ENCODE measurements at places on chromosomes 2 and 18. TPM values are rescaled to one million over a fixed set of nuclear protein-coding genes. Genes with fewer than 3 reads are reported as not detected.

SLC9A4 gene
- total RNA-seq: 0.11 TPM

- no peaks in the 10 kb centered on the region for H3K27me3 ChIP-seq
- no peaks in the 10 kb centered on the region for H3K4me1 ChIP-seq
- DNase-seq: no peak
- no peak overlapping the region for H3K27ac ChIP-seq
- H3K36me3 ChIP-seq: no peaks in the 10 kb centered on the region
- no peak overlapping the region for H3K4me3 ChIP-seq
Observed at GRCh38 chr18:45165871-45166270, 449.4 kb upstream of the SLC14A2 start.

- peaks cover 7% of the 10 kb centered on the region for H3K36me3 ChIP-seq
- H3K4me3 ChIP-seq: no peak overlapping the region
- H3K4me1 ChIP-seq: no peaks in the 10 kb centered on the region
- DNase-seq: no peak
- no peaks in the 10 kb centered on the region for H3K27me3 ChIP-seq
- no peak overlapping the region for H3K27ac ChIP-seq
Observed at GRCh38 chr2:119691189-119691588, 12.2 kb downstream of the TMEM177 start.

DNA sequence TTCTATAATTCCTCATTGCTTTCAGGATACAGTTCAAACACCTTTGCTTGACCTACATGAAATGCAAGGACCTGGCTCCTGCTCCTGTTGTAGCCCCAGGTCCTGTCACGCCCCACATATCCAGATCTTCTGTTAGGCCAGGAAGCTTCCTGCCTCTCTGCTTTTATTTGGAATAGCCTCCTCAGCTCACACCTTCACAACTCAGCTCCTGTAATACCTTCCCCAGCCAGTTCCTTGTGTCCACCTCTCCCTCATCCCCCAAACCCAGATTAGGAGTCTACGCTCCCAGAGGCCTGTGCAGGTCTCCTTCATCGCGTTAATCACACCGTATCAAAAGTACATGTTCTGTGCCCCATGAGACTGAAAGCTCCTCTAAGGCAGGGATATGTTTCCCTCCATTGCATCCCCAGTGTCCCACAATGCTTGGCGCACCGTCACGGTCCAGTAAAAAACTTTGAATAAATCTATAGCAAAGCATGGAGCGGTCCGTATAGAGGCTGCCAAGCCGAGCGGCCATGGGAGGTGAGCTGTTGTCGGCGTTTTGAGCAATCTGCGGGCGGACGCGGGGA is 371 bp downstream of the MDH1B start:
- H3K4me1 ChIP-seq: peaks cover 3% of the 10 kb centered on the region
- peaks cover 15% of the 10 kb centered on the region for H3K27me3 ChIP-seq
- peaks cover 12% of the 10 kb centered on the region for H3K36me3 ChIP-seq
- DNase-seq: no peak
- peak overlapping the region; percentile 88 for H3K27ac ChIP-seq
- H3K4me3 ChIP-seq: peak overlapping the region; percentile 98

- DNase-seq: no peak
- no peak overlapping the region for H3K27ac ChIP-seq
- no peak overlapping the region for H3K4me3 ChIP-seq
Observed at GRCh38 chr2:57022496-57022895, 838.7 kb downstream of the CCDC85A start.

SOX11 gene
- total RNA-seq: 75.1 TPM

DNA sequence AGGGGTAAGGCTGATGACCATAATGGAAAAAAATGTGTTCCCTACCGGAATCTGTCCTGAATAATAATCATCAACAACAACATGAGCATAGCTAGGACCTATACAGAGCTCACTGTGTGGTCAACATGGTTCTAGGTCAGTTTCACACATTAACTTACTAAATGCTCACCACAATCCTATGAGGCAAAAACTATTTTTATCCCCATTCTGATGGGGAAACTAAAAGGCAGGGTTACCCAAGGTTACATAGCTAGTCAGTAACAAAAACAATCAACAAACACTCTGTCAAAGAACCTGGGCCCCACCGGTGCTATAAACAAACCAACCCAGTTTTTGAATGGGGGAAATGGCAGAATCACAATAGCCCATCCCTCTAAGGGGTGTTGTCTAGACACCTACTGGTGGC is 40.1 kb downstream of the AOX1 start:
- H3K27ac ChIP-seq: no peak overlapping the region
- H3K36me3 ChIP-seq: no peaks in the 10 kb centered on the region
- H3K27me3 ChIP-seq: no peaks in the 10 kb centered on the region
- DNase-seq: no peak
- H3K4me3 ChIP-seq: no peak overlapping the region

CABYR gene
- total RNA-seq: 7.9 TPM

- no peak overlapping the region for H3K27ac ChIP-seq
- no peaks in the 10 kb centered on the region for H3K4me1 ChIP-seq
- DNase-seq: no peak
Observed at GRCh38 chr2:56167616-56168562, 15.9 kb upstream of the CCDC85A start.

PDCD1 gene
- 0.34 TPM for total RNA-seq

DNA sequence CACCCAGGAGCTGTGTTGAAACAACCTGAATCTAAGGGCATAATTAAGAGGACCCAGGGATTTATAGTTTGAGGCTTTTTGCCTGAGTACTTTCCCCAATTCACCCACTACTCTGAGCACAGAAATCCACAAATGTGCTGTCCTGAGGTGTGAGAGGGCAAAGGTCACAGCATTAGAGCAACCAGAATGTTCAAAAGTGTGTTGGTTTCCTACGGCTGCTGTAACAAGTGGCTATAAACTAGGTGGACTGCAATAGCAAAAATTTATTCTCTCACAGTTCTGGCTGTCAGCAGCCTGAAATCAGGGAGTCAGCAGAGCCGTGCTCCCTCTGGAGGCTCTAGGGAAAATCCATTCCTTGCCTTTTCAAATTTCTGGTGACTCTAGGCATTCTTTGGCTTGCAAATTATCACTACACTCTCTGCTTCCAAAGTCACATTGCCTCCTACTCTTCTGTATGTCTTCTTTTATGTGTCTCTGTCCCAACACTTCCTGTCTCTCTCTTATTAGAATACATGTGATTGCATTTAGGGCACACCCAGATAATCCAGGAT is 91.4 kb upstream of the TACR1 start:
- DNase-seq: peak; percentile 69
- H3K4me3 ChIP-seq: no peak overlapping the region
- no peaks in the 10 kb centered on the region for H3K36me3 ChIP-seq
- no peak overlapping the region for H3K27ac ChIP-seq
- no peaks in the 10 kb centered on the region for H3K27me3 ChIP-seq
- peaks cover 10% of the 10 kb centered on the region for H3K4me1 ChIP-seq

DNA sequence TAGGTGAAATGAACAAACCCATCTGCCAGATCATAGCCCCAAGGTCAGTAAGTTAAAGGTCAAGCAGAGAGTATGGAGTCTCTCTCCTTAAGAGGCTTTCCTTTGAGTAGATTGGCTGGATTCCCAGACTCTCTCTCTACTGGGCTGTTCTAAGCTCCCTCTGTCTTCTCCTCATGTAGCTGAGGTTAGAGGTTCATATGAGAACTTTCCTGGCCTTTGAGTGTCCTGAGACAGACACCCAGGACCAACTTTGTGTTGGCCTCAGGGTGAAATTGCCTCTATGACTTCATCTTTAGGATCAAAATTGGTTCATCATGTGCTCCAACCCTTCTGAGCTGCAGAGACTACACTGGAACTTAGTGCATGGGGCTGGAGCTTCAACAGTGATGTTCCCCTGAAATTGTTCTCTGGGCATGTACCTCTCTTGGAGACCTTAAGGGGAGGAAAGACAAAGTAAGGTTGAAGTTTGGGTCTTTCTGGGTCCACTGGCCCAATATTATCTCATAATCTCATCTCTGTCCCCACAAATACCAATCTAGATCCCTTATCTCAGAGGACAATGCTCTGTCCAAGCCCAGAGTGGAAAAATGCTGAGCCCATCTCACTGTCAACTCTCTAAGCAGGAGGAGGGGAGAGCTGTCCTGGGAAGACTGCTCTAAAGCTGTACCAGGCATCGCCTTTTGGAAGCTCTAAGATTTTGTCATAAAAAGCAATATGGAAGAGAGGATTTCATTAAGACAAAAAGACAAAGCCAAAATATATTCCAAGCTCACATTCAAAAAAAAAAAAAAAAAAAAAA is 177.3 kb upstream of the ARL4C start:
- H3K27me3 ChIP-seq: no peaks in the 10 kb centered on the region
- no peak for DNase-seq

- DNase-seq: no peak
- no peaks in the 10 kb centered on the region for H3K36me3 ChIP-seq
- no peaks in the 10 kb centered on the region for H3K27me3 ChIP-seq
- no peak overlapping the region for H3K4me3 ChIP-seq
- no peak overlapping the region for H3K27ac ChIP-seq
Observed at GRCh38 chr2:163919717-163920116, 183.9 kb upstream of the FIGN start.

MC4R gene
- not detected for total RNA-seq

GRCh38 chr2:145755019-145755837 is 1235.3 kb upstream of the ZEB2 start:
- no peaks in the 10 kb centered on the region for H3K36me3 ChIP-seq
- no peak overlapping the region for H3K4me3 ChIP-seq
- no peaks in the 10 kb centered on the region for H3K27me3 ChIP-seq
- H3K4me1 ChIP-seq: peaks cover 38% of the 10 kb centered on the region
- DNase-seq: no peak

- H3K4me1 ChIP-seq: peaks cover 9% of the 10 kb centered on the region
- H3K27me3 ChIP-seq: no peaks in the 10 kb centered on the region
- H3K4me3 ChIP-seq: no peak overlapping the region
- no peak overlapping the region for H3K27ac ChIP-seq
- no peaks in the 10 kb centered on the region for H3K36me3 ChIP-seq
- no peak for DNase-seq
Observed at GRCh38 chr2:53987336-53987921, 16.6 kb upstream of the PSME4 start.

- DNase-seq: no peak
- H3K27me3 ChIP-seq: peaks cover 3% of the 10 kb centered on the region
- H3K27ac ChIP-seq: no peak overlapping the region
- no peaks in the 10 kb centered on the region for H3K36me3 ChIP-seq
- H3K4me1 ChIP-seq: no peaks in the 10 kb centered on the region
Observed at GRCh38 chr18:59768409-59768808, 71.2 kb upstream of the CCBE1 start.

GRCh38 chr18:77701977-77702376 is 452.3 kb downstream of the GALR1 start:
- no peak overlapping the region for H3K4me3 ChIP-seq
- no peaks in the 10 kb centered on the region for H3K36me3 ChIP-seq
- no peaks in the 10 kb centered on the region for H3K27me3 ChIP-seq
- no peak for DNase-seq

- no peak overlapping the region for H3K4me3 ChIP-seq
- no peaks in the 10 kb centered on the region for H3K36me3 ChIP-seq
- H3K27me3 ChIP-seq: peaks cover 4% of the 10 kb centered on the region
Observed at GRCh38 chr18:45686891-45687611, 36.9 kb upstream of the SLC14A1 start.

HAAO gene
- total RNA-seq: 2.4 TPM

FAM110C gene
- 2.6 TPM for total RNA-seq

RTP5 gene
- not detected for total RNA-seq

DNA sequence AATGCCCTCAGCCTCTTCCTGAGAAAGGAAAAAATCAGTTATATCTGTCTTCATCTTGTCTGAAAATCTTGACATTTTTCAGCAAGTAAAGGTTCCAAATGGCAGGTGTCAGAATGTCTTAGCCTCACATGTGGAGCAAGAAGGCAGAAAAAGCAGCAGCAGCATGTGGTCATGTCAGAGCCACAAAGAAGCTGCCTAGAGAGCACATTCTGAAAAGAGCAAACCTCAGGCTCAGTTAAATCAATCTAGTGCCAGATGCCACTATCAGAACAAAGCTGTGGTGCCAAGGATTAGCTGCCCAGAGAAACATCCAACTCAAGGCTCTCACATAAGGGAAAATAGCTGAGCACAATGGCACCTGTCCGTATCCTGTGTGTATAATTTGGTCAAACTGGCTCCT is 105.9 kb downstream of the SRBD1 start:
- peak overlapping the region; percentile 11 for H3K27ac ChIP-seq
- peaks cover 45% of the 10 kb centered on the region for H3K4me1 ChIP-seq
- H3K27me3 ChIP-seq: no peaks in the 10 kb centered on the region
- DNase-seq: no peak

FKBP7 gene
- 18.4 TPM for total RNA-seq

GRCh38 chr2:20539776-20540586 is 93.1 kb downstream of the RHOB start:
- no peaks in the 10 kb centered on the region for H3K36me3 ChIP-seq
- H3K4me3 ChIP-seq: no peak overlapping the region
- H3K4me1 ChIP-seq: no peaks in the 10 kb centered on the region
- no peak for DNase-seq

C18orf32 gene
- 43.8 TPM for total RNA-seq

DNA sequence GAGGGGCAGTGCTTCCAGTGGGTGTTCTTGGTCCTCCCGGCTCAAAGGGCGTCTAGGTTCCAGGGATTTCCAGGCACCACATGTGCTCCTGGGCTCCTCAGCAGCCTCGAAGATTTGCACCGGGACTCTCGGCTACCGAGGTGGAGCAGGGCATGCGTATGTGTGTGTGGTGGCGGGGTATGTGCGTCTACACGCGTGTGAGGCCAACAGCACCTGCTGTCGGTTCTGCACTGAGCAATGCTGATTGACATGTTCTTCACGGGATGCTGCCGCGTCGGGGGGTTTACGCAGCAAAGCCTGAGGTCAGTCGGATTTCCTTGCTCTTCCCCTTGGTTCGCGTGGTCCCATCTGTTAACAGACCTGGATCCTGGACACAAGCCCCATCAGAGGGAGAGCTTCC is 119.8 kb downstream of the NDUFA10 start:
- H3K27ac ChIP-seq: no peak overlapping the region
- DNase-seq: no peak
- H3K4me1 ChIP-seq: no peaks in the 10 kb centered on the region
- H3K27me3 ChIP-seq: peaks cover 3% of the 10 kb centered on the region
- no peaks in the 10 kb centered on the region for H3K36me3 ChIP-seq

DNA sequence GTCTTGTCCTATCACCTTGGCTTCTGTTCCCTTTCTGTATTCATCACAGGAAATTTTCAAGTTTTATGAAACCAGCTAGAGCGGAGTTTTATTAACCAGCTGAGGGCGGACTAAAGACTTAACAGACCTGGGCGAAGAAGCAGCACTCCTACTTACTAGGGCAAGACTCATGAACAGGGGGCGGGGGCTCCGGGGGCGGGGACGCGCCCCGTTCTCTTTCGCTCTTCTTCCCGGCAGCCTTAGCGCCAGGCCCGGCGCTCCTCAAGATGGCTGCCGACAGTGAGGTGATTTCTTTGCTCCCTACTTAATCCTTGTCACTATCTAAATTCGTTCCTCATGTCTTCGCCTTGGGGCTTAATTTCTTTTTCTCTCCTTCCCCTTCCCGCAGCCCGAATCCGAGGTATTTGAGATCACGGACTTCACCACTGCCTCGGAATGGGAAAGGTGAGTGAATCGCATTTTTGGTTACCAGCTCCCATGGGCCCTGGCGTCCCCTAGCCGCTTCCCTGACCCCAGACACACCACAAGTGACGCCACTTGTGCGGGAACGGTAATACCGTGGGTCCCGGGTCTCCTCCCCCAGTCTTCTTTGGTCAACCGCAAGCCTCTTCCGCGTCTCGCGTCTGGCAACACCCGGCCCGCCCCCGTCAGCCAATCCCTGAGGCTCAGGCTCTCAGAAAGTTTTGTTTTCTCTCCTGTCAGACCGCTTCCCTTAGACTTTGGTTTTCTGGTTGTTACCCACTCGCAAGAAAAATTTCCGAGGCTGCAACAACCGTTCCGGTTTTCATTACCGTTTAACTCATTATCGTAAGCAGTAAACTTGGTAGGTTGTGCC is at the start of gene RAB3GAP1:
Gene RAB3GAP1 (plus strand): TSS at position 251 of the 835 bp plus-strand sequence. CDS start 16 bp downstream, at position 267.
- no peaks in the 10 kb centered on the region for H3K27me3 ChIP-seq
- peak; percentile 91 for DNase-seq
- peaks cover 6% of the 10 kb centered on the region for H3K36me3 ChIP-seq
- peaks cover 28% of the 10 kb centered on the region for H3K4me1 ChIP-seq
- H3K4me3 ChIP-seq: peak within 1 kb of the TSS; percentile 82
- peak within 1 kb of the TSS; percentile 94 for H3K27ac ChIP-seq

ELOA2 gene
- total RNA-seq: not detected

Data from A673 (cell line).